Activated CD8-positive, alpha-beta memory T cell treated with anti-CD3 and anti-CD28 coated beads, Interleukin-2, amount 10 ng/mL, durations not matched to agents 7 days and 5 days (primary cell): ENCODE measurements at places on chromosomes 5 and 9. TPM values are rescaled to one million over a fixed set of nuclear protein-coding genes. Genes with fewer than 3 reads are reported as not detected.
A peak's percentile ranks its signal among the peaks of the same experiment; 100 is the strongest.

- no peak for DNase-seq
- peaks cover 22% of the 10 kb centered on the region for H3K36me3 ChIP-seq
- H3K4me1 ChIP-seq, result no peaks in the 10 kb centered on the region
- H3K4me3 ChIP-seq, result no peak overlapping the region
- H3K27me3 ChIP-seq, result no peaks in the 10 kb centered on the region
Observed at GRCh38 chr9:20376731-20377375, 245.4 kb downstream of the MLLT3 start.

GRCh38 chr9:5630081-5630507 lies 1.2 kb downstream of the RIC1 start:
- no peaks in the 10 kb centered on the region for H3K27me3 ChIP-seq
- no peak for DNase-seq
- H3K27ac ChIP-seq, result peak overlapping the region; percentile 93
- peaks cover 59% of the 10 kb centered on the region for H3K4me1 ChIP-seq

The CD72 gene
- 11.4 TPM for total RNA-seq

DNA sequence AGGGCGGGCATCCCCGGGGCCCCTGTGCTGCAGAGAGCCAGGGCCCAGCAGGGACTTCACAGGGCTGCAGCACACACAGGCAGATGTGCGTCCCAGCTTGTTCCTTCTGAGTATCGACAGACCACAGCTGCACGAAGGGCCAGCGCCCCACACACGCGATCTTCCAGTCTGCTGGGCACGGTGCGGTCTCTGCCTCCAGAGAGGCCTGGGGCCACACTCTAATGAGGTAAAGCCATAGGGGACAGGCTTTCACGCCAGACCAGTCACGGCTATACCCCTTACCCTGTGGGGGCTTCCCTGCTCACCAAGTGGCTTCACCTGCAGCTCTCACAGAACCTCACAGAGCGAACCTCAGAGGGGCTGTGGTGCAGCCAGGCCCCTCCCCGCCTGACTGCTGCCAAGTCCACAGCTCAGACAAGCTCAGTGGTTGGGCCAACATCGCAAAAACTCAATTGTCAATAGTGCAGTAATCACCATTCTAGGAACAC lies 82.2 kb downstream of the SHB start:
- no peak overlapping the region for H3K27ac ChIP-seq
- no peaks in the 10 kb centered on the region for H3K36me3 ChIP-seq
- no peak for DNase-seq
- peaks cover 13% of the 10 kb centered on the region for H3K4me1 ChIP-seq
- H3K4me3 ChIP-seq, result no peak overlapping the region
- no peaks in the 10 kb centered on the region for H3K27me3 ChIP-seq

DNA sequence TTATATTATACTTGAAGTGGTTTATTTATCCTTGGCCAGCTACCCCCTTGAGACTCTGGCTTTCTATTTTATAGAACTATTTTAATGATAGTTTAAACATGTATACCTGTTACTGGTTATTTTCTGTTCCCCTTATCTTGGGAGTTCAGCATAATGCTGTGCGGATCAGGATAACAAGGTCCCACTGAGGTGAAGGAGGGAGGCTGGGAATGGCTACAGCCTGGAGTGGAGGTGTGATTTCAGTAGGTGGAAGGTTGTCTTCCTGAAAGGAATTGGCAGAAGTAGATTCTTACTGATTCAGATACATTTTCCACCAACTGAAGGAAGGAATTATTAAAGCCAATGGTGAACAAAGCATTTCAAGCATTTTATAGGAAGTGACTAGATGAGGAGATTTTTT lies 38.9 kb downstream of the PAM start:
- H3K27ac ChIP-seq, result no peak overlapping the region
- no peaks in the 10 kb centered on the region for H3K36me3 ChIP-seq
- DNase-seq, result no peak
- H3K27me3 ChIP-seq, result no peaks in the 10 kb centered on the region
- peaks cover 8% of the 10 kb centered on the region for H3K4me1 ChIP-seq

The IFNA16 gene
- not detected for total RNA-seq

- H3K27ac ChIP-seq, result no peak overlapping the region
- no peaks in the 10 kb centered on the region for H3K4me1 ChIP-seq
- no peaks in the 10 kb centered on the region for H3K36me3 ChIP-seq
- no peak overlapping the region for H3K4me3 ChIP-seq
Observed at GRCh38 chr9:14366076-14366475, 52.1 kb upstream of the NFIB start.

GRCh38 chr9:124146031-124146561 lies 111.7 kb upstream of the NEK6 start:
- H3K27ac ChIP-seq, result no peak overlapping the region
- no peaks in the 10 kb centered on the region for H3K36me3 ChIP-seq
- H3K27me3 ChIP-seq, result peaks cover 26% of the 10 kb centered on the region
- no peak overlapping the region for H3K4me3 ChIP-seq

- no peak overlapping the region for H3K4me3 ChIP-seq
- no peaks in the 10 kb centered on the region for H3K27me3 ChIP-seq
- H3K27ac ChIP-seq, result no peak overlapping the region
- H3K36me3 ChIP-seq, result no peaks in the 10 kb centered on the region
- no peak for DNase-seq
Observed at GRCh38 chr5:169226895-169227294, 74.0 kb downstream of the SLIT3 start.

GRCh38 chr9:130689937-130690700 lies 3.5 kb upstream of the EXOSC2 start:
- no peak overlapping the region for H3K4me3 ChIP-seq
- no peak overlapping the region for H3K27ac ChIP-seq
- H3K36me3 ChIP-seq, result peaks cover 7% of the 10 kb centered on the region
- DNase-seq, result no peak

DNA sequence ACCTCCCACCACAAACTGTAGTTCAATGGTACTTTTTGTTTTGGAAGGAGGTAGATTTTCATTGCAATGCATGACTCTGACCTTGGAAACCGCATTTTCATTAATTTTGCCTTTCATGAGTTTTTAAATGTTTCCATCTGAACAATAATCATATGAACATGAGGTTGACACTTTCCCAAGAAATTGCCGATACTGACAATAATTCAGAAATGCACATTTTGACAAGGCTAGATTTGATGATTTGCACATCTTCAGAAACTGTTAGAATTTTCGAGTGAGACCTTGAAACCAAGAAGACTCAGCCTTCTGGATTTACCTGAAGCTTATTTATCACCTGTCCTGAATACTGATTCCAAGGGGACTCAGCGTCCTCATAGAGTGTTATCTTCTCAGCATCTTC lies 93.8 kb upstream of the NTRK2 start:
- H3K27me3 ChIP-seq, result peaks cover 2% of the 10 kb centered on the region
- H3K27ac ChIP-seq, result no peak overlapping the region
- DNase-seq, result no peak
- H3K36me3 ChIP-seq, result no peaks in the 10 kb centered on the region

The CCDC69 gene
- total RNA-seq, result 73.1 TPM

- no peaks in the 10 kb centered on the region for H3K4me1 ChIP-seq
- no peak overlapping the region for H3K27ac ChIP-seq
- peaks cover 4% of the 10 kb centered on the region for H3K27me3 ChIP-seq
- H3K4me3 ChIP-seq, result no peak overlapping the region
- no peaks in the 10 kb centered on the region for H3K36me3 ChIP-seq
Observed at GRCh38 chr9:14250794-14251153, 63.2 kb downstream of the NFIB start.

DNA sequence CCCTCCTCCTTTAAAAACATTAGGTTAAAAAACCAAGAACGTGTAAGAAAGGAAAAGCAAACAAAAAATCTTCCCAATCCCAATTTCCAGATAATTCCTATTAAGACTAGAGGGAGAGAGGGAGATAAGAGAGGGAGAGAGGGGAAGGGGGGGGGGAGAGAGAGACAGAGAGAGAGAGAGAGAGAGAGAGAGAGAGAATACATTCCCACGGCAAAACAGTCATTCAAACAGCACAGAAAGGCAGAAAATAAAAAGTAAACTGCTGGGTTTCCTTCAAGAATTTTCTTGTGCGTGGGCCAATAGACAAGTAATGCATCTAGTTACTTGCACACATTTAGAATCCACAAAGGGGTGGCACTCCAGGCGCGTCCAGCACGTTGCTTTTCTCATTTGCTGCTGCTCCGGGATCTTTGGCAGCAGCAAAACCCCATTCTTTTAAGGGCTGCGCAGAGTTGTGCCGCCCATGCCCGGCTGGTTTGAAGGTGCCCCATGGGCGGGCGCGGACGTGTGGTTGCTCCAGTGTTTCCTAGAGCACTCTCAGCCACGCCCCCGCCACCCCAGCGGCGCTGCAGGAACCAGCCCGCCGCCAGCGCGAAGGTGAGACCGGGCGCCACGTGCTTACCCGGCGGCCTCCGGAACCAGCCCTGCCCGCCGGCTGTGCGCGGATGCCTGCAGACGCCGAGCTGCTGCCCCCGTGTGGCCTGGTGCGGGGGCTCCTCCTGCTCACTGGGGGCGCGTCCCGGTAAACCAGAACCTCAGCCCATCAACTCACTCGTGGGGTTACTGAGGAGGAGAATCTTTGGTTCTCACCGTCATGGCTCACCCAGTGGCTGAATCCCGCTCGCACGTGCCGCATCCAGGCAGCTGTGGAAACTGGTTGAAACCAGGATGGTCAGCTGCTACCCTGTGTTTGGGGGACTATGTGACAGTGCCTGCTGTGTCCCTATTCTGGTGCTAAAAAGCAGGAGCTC lies 44.6 kb downstream of the STC2 start:
- peaks cover 15% of the 10 kb centered on the region for H3K4me1 ChIP-seq
- no peak overlapping the region for H3K4me3 ChIP-seq
- peaks cover 65% of the 10 kb centered on the region for H3K27me3 ChIP-seq
- DNase-seq, result peak; percentile 73

The SNX24 gene
- total RNA-seq, result 1.8 TPM

The PPP2R2B gene
- 17.0 TPM for total RNA-seq

DNA sequence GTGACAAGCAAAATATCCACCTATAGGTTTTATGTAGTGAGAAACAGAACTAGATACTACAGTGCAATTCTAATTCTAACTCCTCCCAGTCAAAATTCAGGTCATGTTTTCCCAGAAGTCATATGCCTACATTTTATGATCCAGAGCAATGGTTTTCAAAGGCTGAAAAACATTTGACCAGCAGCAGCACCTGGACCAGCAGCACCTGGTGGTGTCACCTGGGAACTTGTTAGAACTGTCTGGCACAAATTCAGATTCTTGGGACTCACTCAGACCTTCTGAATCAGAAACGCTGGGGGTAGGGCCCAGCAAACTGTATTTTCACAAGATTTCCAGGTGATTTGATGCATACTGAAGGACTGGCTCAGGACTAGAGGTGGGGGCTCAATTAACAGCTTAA lies 367.7 kb upstream of the RFX3 start:
- H3K27ac ChIP-seq, result no peak overlapping the region
- H3K27me3 ChIP-seq, result peaks cover 4% of the 10 kb centered on the region
- no peak overlapping the region for H3K4me3 ChIP-seq
- DNase-seq, result no peak
- H3K36me3 ChIP-seq, result no peaks in the 10 kb centered on the region

The HSD17B3 gene
- total RNA-seq, result 0.21 TPM

The TSLP gene
- 0.40 TPM for total RNA-seq

GRCh38 chr5:39587675-39588074 lies 162.9 kb upstream of the DAB2 start:
- H3K27ac ChIP-seq, result no peak overlapping the region
- no peaks in the 10 kb centered on the region for H3K4me1 ChIP-seq
- no peaks in the 10 kb centered on the region for H3K36me3 ChIP-seq
- no peak for DNase-seq
- no peak overlapping the region for H3K4me3 ChIP-seq

- no peak for DNase-seq
- H3K4me1 ChIP-seq, result no peaks in the 10 kb centered on the region
- H3K27me3 ChIP-seq, result peaks cover 17% of the 10 kb centered on the region
- H3K4me3 ChIP-seq, result no peak overlapping the region
- H3K27ac ChIP-seq, result no peak overlapping the region
Observed at GRCh38 chr5:10481241-10481935, 39.7 kb downstream of the ROPN1L start.

The SLC34A3 gene
- total RNA-seq, result not detected

DNA sequence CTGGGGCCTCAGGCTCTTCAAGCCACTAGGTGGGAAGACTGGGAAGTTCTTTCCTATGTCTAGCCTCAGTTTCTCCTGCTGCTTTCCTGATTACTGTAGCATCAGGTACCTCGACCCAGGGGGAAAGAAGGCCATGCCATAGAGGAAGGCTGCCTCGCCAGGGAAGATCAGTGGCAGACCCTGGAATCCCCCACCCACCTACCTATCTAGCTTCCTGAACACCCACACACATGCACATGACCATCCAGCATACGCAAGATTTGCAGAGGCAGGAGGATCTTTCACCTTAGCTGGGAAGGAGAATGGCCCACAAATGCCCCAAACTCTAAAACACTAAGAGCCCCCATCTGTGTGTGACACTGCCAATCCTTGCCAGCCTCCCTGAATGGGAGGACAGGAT lies 8.0 kb downstream of the NR5A1 start:
- peaks cover 16% of the 10 kb centered on the region for H3K27me3 ChIP-seq
- no peak overlapping the region for H3K27ac ChIP-seq
- H3K36me3 ChIP-seq, result peaks cover 4% of the 10 kb centered on the region

GRCh38 chr9:128903871-128904620 lies 16.7 kb upstream of the PHYHD1 start:
- peaks cover 62% of the 10 kb centered on the region for H3K4me1 ChIP-seq
- no peaks in the 10 kb centered on the region for H3K27me3 ChIP-seq
- no peak overlapping the region for H3K4me3 ChIP-seq
- DNase-seq, result no peak
- H3K27ac ChIP-seq, result peak overlapping the region; percentile 66

GRCh38 chr9:125511789-125512660 lies 195.0 kb downstream of the MAPKAP1 start:
- H3K27me3 ChIP-seq, result no peaks in the 10 kb centered on the region
- H3K27ac ChIP-seq, result no peak overlapping the region
- no peak for DNase-seq
- H3K36me3 ChIP-seq, result no peaks in the 10 kb centered on the region

- H3K27ac ChIP-seq, result peak overlapping the region; percentile 29
- peaks cover 5% of the 10 kb centered on the region for H3K36me3 ChIP-seq
- DNase-seq, result no peak
- peaks cover 24% of the 10 kb centered on the region for H3K4me1 ChIP-seq
- no peaks in the 10 kb centered on the region for H3K27me3 ChIP-seq
Observed at GRCh38 chr9:109122726-109123621, 3.2 kb upstream of the TMEM245 start.

- peaks cover 21% of the 10 kb centered on the region for H3K27me3 ChIP-seq
- no peaks in the 10 kb centered on the region for H3K4me1 ChIP-seq
- no peak overlapping the region for H3K4me3 ChIP-seq
- no peaks in the 10 kb centered on the region for H3K36me3 ChIP-seq
- no peak overlapping the region for H3K27ac ChIP-seq
- DNase-seq, result no peak
Observed at GRCh38 chr5:112634166-112634565, 103.5 kb upstream of the APC start.
